Mesenteric fat pad (tissue), 1 donor: ENCODE measurements at places on chromosomes 13 and 19. TPM values are rescaled to one million over a fixed set of nuclear protein-coding genes. Genes with fewer than 3 reads are reported as not detected.

Gene CDX2
- total RNA-seq, result 0.45 TPM

Gene SIRT2
- 60.2 TPM for total RNA-seq

Gene LCP1
- 195 TPM for total RNA-seq

Gene ZNF763
- 0.87 TPM for total RNA-seq

Gene CEACAM16
- total RNA-seq, result not detected

Gene ZNF208
- total RNA-seq, result 5.2 TPM

Gene BSPH1
- not detected for total RNA-seq

Gene B3GNT8
- 8.1 TPM for total RNA-seq

Gene SLC25A41
- total RNA-seq, result not detected

Gene ZNF442
- 3.3 TPM for total RNA-seq

Gene TMEM238
- 0.90 TPM for total RNA-seq

Gene SELENOV
- not detected for total RNA-seq

Gene KLK14
- total RNA-seq, result not detected

Gene GZMM
- 0.74 TPM for total RNA-seq

Gene CABP5
- total RNA-seq, result not detected

Gene HIPK4
- 0.29 TPM for total RNA-seq

Gene RFC3
- 4.7 TPM for total RNA-seq

Gene DIAPH3
- total RNA-seq, result 0.26 TPM

Gene PSG3
- total RNA-seq, result not detected

Gene VSTM2B
- not detected for total RNA-seq

Gene EPN1
- 114 TPM for total RNA-seq

Gene SYDE1
- total RNA-seq, result 38.6 TPM

- peak; percentile 64 for DNase-seq
Observed at GRCh38 chr19:54262066-54262465, 5.0 kb upstream of the LILRB5 start.

- DNase-seq, result no peak
Observed at GRCh38 chr13:31409678-31410356, 210.0 kb downstream of the B3GLCT start.

GRCh38 chr19:50564229-50565105, 3.8 kb downstream of the LRRC4B start:
- no peak for DNase-seq

DNA sequence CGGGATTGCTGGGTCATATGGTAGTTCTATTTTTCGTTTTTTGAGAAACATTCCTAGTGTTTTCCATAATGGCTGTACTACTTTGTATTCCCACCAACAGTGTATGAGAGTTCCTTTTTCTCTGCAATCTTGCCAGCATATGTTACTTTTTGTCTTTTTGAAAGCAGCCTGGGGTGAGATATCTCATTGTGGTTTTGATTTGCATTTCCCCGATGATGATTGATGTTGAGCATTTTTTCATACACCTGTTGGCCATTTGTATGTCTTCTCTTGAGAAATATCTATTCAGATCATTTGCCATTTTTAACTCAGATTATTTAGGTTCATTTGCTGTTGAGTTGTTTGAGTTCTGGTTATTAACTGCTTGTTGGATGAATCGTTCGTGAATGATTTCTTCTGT, 18.5 kb upstream of the ATP12A start:
- DNase-seq, result no peak

- peak; percentile 49 for DNase-seq
Observed at GRCh38 chr19:13621413-13621812, 115.1 kb upstream of the CACNA1A start.

GRCh38 chr19:8001995-8002849, 3.2 kb downstream of the ELAVL1 start:
- DNase-seq, result peak; percentile 95

GRCh38 chr19:17687857-17688784, at the start of gene UNC13A:
TSS of gene UNC13A (minus strand) at chr19:17688354. CDS start at chr19:17688199, 155 bp downstream.
- DNase-seq, result no peak

GRCh38 chr13:75359266-75359665, 122.7 kb downstream of the TBC1D4 start:
- no peak for DNase-seq

GRCh38 chr13:100098445-100099116, 9.7 kb downstream of the PCCA start:
- no peak for DNase-seq

GRCh38 chr19:8686549-8686948, 12.0 kb downstream of the ACTL9 start:
- DNase-seq, result no peak

DNA sequence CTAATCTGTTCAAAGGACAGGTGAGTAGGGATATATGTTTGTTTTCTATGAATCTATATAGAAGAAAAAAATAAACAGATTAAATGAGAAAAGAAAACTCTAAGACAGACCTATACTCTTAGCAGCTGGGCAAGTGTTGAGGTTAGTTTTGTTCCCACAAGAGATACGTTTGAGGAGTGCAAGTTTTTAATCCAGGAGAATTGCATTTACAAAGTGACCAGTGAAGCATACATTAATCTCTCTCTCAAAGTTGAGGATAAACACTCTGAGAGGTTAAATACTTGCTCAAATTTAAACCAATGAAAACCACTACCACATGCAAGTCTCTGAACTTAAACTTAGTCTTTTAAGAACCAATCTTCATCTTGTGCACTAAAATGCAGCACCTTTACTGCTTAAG, 930.5 kb upstream of the MIR17HG start:
- DNase-seq, result no peak

DNA sequence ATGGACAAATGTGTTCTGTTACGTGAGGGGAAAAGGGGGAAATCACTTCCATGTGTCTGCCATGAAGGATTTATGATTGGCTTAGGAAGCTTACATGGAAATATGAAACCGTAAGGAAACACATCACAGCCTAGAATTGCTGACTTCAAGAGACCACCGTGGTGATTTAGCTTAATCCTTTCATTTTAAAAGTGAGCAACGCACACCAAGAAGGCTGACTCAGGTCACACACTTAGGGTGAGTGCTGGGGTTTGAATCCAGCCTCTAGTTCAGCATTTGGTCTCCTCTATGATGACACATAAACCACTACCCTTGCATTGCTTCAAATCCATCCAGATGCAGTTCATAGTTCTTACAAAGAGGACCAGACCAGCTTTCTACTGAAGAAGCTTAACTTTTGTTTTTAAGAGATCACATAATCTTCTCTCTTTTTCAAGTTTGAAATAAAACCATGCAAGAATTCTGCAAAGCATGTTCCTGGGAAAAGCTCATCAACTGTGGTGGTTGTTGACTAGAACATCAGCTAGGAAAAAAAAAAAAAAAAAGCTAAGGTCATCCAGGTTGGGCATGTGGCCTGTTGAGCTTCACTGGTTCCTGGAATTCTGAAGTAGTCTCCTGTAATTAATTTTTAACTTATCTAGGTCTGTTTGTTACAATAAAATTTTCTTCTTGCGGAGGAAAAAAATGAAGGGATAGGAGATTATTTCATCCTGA, 60.2 kb upstream of the KL start:
- DNase-seq, result no peak

GRCh38 chr19:19624032-19624570, 3.9 kb downstream of the LPAR2 start:
- no peak for DNase-seq

- no peak for DNase-seq
Observed at GRCh38 chr19:51392701-51393100, 2.3 kb upstream of the C19orf84 start.

GRCh38 chr13:99854366-99854765, 117.2 kb downstream of the ZIC5 start:
- no peak for DNase-seq

GRCh38 chr19:19559931-19560330, 21.9 kb downstream of the CILP2 start:
- DNase-seq, result no peak

DNA sequence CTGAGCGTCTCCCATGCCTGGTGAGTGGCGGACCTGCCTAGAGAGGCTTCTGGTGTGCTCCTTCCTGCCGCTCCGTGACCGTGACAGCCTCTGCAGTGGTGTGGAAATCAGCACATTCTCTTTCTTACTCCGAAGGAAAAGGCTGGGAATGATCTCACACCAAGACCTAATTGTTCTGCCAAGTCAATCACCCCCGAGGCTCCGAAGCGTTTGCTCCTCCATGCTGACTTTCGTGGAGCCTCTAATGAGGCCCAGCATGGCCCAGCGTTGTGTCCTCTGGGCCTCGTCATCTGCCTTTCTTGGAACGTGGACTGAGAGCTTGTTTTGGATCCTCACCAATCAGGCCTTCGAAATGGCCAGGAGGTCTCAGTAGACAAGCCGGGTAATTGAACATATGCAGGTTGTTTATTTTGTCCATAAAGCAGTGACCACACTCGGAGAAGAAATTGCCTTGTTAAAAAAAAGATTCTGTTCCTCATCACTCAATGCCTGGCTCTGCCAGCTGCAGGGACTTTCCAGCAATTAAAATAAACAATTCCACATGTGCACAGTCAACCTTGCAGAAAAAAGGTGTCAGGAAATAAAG, 107.1 kb downstream of the UBL3 start:
- DNase-seq, result no peak

GRCh38 chr13:27955014-27955591, 14.0 kb downstream of the CDX2 start:
- DNase-seq, result no peak

GRCh38 chr19:3606174-3606689, 443 bp downstream of the TBXA2R start:
- DNase-seq, result no peak

DNA sequence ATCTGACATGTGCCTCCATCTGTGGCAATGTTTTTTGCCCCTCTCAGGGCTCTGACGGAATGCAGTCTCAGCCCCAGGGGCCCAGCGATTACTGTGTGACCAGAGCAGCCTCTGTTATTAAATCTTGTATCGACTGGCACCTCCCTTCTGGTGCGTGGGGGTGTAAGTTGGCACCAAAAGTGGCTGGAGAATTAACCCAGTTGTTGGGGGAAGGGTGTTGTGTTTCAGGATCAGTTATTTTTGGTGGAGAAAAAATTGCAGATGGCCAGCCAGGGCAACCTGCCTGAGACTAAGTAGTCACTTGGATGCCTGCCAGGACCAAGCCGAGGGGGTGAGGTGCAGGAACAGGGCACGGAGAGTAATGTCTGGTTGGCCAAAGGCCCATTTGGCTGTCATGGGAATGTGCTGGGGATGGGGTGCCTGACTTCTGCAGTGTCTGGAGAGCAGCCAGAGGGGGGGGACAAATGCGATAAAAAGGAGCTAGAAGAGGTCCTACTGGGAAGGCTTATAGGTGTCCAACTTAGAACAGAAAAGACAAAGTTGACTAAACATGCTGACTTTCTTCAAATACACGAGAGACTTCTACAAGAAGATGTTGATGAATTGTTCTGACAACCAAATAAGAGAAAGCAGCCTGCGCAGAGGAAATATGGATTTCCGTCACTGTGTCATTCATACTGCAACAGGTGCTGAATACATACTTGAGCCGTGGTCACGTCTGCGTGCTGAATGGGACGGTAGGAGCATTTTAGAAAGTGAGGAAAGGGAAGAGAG, 69.8 kb downstream of the SIAH3 start:
- no peak for DNase-seq

DNA sequence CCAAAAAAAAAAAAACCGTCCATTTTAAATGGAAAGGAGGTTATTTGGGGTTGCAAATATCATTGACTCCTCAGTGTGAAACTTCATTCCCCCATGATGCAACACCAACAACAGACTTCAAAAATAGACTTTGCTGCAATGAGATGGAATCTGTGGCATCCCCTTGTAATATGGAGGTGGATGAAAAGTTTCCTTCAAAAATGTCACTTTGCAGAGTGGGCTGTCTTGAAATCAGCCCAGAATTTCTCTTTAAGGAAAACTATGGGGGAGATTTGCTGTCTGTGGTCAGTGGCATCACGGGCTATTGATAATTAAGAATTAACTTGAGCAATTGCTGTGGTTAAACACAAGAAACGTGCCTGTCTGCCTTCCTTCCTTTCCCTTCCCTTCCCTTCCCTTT, 1.5 kb downstream of the GPR18 start:
- no peak for DNase-seq

GRCh38 chr19:51091895-51092873, 9.5 kb upstream of the KLK14 start:
- no peak for DNase-seq

DNA sequence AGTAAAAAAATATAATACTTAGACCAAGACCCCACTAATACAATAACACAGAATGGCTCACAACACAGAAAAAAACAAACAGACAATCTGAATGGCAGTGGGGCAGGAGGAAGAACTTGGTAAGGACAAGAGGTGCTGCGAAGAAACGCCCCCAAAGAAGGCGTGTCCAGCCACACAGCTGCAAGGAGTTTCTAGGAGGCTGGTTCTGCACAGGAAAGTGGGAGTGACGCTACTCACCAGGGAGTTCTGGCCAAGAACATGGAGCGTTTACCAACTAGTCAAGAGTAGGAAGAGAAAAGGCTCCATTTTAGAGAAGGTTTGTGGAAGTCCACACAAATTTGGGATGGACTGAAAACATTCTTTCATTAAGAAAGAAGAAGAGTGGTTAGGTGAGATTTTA, 95.3 kb upstream of the SLC15A1 start:
- no peak for DNase-seq

- no peak for DNase-seq
Observed at GRCh38 chr13:25276748-25277147, 10.5 kb downstream of the MTMR6 start.

DNA sequence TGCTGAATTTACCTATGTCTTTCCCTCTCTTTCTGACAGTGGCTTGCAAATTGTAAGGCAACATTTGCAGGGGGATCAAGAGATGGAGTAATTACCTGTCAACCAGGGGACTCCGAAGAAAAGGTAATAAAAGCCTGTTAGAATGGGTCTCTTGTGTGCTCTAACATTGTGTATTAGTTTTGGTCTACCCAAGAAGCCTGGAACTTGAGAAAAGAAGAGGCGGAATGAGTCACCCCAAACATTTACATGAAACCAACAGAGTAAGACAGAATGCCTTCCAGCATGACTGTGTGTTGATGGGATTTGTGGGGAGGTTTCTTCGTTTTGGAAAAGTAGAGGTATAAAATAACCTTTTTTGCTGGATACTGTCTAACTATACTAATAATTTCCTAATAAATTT, 36.7 kb downstream of the ZAR1L start:
- DNase-seq, result no peak

GRCh38 chr19:2271234-2272103, 10.5 kb downstream of the PEAK3 start:
- no peak for DNase-seq

DNA sequence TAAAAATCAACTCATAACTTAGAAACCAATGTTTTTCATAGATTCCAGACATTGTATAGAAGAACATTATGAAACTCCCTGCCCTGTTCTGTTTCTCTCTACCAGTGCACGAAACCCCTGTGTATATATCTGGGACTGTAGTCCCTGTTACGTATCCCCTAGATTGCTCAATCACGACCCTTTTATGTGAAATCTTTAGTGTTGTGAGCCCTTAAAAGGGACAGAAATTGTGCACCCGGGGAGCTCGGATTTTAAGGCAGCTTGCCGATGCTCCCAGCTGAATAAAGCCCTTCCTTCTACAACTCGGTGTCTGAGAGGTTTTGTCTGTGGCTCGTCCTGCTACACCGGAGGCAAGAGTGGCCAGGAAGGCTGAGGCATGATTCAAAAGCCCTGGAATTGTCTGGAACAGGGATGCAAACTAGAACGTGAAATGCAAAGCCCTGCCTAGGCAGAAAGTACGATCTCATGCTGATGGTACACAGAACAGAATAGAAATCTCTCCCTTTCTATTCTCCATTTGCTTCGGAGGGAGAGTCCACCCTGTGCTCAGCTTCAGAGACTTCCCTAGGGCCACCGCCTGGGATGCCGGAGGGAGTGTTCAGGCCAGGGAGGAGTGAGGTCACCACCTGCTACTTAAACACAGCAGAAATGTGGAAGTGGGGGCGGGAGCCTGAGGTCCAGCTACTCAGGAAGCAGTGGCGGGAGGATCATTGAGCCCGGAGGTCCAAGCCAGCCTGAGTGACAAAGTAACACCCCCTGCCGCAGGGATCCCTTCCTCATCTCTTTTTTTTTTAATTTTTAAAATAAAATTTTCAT, 758 bp upstream of the ZNF888 start:
- DNase-seq, result no peak

- no peak for DNase-seq
Observed at GRCh38 chr13:27476943-27477703, 26.8 kb upstream of the MTIF3 start.
